ENCODE measurements at places on chromosomes 2 and 18.

- no peak for DNase-seq
Observed at GRCh38 chr2:72112401-72112800, 35.3 kb downstream of the CYP26B1 start.

GRCh38 chr2:68948710-68949109 is 4.0 kb downstream of the GKN2 start:
- DNase-seq, result no peak

- no peak for DNase-seq
Observed at GRCh38 chr2:12495247-12495868, 221.4 kb upstream of the TRIB2 start.

DNA sequence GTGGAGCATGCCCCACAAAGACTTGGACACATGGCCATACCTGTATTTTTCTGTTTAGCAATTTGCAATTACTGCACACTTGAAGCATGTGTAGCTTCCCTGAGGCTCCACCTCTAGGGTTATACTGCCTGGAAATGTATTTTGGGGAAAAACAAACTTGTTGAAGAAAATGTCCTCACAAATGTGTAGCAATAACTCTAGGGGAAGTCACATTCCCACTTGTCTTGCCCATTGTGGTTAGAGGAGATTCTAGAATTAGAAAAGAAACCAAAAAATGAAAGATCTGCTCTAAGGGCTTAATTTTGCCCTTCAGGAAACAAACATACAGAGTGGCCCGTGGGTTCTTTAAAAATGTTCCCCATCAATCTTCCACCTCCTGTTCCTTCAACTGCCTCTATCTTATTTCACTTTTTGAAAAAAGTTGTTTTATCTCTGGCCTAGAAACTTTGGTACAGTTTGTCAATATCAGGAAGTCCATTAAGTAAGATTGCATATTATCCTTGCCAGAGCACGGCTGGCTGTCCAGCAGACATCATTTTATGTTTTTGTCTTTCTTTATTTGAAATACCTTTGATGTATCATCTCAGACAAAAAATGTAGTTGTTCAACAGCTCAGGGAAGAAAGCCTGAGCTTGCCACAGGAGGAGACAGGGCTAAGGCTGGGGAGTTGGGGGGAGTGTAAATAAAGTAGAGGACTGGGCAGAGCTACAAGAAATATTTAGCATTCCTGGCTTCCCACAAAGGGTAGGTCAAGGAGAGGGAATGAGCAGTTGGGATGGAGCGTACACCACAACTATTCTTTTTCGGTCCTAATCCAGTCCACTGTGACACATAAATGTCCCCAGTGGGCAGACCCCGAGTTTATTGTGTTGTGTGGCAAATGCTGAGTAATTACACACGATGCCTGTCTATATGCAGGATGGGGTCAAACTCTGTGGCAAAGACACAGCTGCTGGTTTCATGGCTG is 96.8 kb upstream of the CDC42EP3 start:
- no peak for DNase-seq

GRCh38 chr2:33042819-33043218 is 96.1 kb downstream of the LTBP1 start:
- no peak for DNase-seq

GRCh38 chr18:22439447-22439846 is 21.7 kb upstream of the CTAGE1 start:
- DNase-seq, result no peak

GRCh38 chr2:39304729-39305128 is 61.0 kb upstream of the CDKL4 start:
- no peak for DNase-seq

DNA sequence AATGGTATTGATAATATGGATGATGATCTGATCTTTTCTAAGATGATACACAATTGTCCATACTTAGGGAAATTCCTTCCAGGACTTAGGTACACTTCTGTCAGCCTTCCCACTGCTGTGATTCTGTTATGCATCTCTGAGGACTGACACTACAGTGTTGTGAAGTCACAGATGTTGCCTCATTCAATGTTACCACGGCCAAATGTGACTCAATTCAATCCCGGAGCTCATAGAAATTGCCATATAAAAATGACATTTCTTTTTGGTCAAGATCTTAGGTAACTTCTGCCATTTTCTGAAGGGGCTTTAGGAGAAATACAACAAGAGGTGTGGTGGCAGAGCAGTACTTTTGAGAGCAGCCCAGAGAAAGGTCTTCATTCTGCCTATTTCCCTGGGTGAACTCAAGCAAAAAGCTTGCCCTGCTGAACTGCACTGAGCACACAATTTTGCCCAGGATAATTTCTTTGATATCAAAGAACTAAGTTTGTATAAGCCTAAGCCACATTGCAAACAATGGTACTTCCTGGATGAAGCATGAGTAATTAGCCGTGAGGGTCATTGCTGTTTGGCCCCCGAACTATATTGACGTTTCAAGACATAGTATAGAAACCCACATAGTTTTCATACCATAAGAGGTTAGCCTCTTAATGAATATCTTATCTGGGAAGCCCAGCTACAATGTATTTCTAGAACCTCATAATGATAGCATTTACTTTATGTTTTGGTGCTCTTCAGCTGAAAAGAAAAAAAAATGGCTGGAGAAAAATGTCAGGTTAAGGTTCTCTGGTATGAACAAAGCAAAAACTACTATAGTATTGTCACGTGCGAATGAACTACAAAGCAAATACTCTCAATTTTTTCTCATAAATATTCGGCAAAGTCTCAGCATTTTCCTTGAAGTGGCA is 437.4 kb downstream of the MEIS1 start:
- DNase-seq, result no peak

DNA sequence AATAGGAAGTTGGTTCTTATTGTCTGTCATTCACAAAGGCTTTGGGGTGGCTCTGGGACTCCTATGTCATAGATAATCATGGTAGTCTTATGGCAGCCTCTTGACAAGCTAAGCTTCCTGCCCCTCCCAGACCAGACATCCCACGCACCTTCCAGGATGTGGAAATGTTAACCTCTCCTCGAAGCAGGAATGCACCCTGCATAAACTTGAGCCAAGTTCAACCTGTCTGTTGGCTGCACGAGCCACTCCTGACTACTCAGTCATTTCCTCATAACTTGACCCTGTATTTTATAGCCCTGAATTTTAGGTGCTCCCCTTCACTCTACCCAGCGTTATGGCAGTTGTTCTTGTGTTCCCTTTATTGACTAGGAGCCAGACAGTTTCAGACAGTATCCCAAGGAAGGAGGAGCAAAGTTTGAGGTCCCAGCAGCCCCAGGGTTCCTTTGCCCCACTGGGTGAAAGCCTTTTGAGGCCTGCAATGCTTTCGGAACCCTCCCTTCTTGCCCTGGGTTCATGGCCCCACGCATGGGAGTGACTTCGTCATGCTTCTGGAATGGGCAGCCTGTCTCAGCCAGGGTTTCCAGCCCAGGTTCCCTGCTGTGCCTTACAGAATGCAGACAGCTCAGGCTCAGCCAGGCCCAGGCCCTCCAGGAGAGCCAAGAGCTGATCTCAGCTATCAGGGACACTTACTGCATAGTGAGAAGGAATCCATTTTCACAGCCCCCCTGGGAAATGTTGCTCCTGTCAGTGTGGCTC is 15.6 kb upstream of the INO80C start:
- no peak for DNase-seq

DNA sequence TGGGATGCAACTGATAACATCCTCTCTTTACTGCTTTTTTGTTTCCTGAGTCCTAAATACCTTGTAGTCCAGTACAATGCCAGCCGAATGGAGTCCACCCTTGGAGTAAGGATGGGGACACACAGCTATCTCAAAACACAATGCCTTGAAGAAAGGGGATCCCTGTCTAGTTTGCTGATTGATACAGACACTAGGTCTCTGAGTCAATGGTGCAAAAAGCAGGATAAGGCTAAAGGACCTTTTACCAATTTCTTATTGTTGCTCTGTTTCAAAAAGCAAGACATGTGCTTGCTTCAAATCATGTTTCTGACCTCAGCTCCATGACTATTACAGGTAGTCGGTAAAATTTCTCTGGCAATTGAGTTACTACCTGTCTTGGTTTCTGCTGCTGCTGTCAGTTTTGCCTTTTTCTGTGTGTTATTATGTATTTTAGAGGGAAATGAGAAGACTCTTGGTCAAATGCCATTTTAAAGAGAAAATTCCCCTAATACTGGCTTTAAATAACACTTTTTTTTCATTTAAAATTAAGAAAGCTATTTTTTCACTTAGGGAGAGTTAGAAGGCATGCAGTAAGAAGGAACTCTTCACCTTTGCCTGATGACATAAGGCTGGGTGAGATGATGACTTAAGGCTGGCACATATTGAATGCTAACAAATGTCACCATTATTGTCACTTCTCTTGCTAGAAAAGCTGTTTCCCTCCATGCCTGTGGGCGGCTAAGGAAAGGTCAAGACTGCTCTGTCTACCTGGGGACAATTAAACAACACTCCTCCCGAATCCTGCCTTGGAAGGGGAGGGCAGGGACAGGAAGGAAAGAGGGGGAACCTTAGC is 4.9 kb upstream of the FIGLA start:
- DNase-seq, result no peak

- DNase-seq, result peak; percentile 57
Observed at GRCh38 chr2:44244135-44244871, 31.0 kb upstream of the SLC3A1 start.

DNA sequence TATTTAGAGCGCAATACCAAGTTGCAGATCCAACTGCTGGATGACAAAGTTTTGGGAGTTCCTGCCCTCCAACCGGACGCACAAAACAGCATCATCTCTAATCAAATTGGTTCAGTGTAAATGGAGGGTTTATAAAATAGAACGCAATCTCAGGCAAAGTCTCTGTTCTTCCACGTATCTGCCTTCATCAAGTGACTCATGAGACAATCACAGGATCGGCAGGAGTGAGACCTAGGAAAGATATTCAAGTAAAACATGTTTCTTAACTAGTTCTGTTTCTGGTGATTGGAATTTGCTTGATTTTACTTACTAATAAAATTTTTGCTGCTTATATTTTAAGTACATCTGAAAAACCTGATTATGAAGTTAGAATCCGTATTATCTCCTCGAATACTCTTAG is 7.6 kb downstream of the FZD5 start:
- no peak for DNase-seq

DNA sequence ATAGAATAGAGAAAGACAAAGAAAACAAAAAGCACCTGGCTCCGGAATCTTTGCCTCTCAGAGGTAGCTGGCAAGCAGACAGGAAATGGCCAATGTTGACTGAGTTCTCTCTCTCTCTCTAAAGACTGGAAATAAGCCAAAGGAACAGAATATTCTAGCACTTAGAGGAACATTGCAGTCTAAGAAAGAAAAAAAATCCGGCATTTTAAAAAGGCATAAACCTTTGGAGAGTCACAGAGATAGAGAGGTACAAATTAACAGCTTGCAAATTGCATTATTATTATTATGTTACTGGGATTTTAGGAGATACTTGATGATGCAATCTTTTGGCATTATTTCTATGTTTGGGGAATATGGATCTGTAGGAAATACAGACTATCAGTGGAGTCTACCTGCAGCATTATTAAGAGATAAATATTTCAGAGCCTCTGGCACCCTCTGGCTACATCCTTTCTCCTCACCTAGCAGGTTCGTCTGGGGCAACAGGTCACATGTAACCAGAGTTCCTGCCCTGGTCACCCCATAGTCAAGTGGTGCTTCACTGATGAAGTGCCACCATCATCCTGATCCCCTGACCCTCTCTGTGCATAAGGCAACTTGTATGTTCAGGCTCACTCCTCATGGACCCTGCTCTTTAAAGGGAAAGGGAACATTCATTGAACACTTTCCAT is 318.9 kb upstream of the ACVR2A start:
- no peak for DNase-seq

DNA sequence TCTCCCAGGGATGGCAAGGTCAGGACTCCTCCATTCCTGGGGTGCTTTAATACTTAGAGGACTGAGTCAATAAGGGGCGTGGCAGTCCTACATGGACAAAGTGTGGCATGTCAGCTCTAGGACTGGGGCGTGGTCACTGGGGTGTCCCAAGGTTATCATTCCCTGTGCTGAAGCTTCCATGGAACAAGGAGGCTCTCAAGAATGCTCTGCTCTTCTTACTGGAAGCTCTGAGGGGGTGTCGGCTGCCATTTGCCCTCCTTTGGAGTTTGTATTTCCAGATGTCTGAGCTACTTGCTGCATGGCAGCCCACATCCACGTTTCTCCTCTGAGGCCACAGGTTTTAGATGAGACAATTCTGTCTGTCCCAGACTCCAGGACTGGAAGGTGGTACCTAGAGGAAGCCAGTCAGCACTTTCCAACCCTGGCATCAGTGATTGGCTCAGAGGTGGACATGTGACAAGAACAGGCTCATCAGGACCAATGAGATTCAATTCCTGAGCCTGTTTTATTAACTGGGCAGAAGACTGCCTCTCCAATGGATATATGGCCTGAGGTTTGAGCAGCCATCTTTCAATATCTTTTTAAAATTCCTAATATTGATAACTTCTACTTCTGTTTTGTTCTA is 128.9 kb upstream of the ARL4C start:
- DNase-seq, result no peak

DNA sequence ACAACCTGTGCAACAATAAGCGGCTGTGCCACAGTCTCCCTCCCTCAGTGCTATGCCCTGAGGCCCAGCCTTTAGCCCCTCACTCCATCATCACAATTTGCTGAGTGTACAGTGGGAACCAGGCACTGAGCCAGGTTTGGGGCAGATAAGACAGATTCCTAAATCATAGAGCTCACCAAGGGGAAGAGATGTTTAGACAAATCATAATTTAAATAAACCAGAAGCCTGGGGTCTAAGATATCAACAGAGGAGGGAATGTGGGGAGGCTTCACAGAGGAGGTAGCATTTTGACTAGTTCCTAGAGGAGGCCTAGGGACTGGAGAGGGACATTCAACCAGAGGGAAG is 139.3 kb upstream of the EPAS1 start:
- no peak for DNase-seq

GRCh38 chr2:12987246-12987645 is 270.5 kb downstream of the TRIB2 start:
- no peak for DNase-seq

GRCh38 chr2:191521608-191522208 is 156.2 kb upstream of the NABP1 start:
- DNase-seq, result peak; percentile 41

DNA sequence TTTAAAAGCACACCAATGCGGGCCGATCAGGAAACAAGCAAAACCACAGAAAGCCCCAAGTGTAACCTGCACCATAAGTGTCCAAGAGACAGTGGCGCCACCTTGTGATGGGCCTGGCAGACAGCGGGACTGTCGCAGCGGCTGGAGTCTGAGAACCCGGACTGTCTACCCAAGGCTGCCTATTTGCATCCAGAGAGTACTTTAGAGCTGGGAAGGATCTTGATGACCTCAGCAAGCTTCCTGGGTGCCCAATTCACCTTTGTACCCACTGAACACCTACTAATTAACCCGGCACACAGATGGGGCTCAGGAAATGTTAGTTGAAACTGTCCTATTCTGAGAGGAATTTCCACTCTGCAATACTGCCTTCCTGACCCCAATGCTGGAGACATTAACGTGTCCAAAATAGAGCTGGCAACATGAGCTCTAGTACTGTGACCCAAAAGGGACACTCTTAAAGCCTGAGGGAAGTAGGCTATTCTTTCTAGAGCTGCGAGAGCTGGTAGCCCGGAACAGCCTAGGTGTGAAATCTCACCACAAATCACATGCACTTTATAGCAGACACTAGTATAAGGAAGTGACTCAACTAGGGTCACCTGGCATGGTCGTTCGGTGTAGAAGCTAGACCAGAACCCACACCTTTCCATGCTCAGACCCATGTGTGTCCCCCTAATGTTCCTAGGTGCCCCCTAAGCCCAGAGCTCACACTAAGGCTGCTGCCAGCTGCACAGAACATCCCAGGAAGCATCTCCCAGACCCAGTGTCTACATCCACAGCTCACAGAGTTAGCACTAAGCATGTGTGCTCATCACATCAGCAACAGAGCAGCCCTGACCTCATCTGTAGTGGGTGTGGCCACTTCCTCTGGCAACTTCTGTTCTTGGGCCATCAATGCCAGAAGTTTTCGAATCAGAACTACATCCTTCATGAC is 25.4 kb downstream of the POLR1A start:
- DNase-seq, result peak; percentile 65

- no peak for DNase-seq
Observed at GRCh38 chr2:170229125-170229524, 51.2 kb downstream of the MYO3B start.

Measured in GM13977 (cell line).